ENCODE measurements at places on chromosomes 6 and 20.

GRCh38 chr6:147023148-147023547 lies 181.1 kb upstream of the STXBP5 start:
- no peak for DNase-seq

DNA sequence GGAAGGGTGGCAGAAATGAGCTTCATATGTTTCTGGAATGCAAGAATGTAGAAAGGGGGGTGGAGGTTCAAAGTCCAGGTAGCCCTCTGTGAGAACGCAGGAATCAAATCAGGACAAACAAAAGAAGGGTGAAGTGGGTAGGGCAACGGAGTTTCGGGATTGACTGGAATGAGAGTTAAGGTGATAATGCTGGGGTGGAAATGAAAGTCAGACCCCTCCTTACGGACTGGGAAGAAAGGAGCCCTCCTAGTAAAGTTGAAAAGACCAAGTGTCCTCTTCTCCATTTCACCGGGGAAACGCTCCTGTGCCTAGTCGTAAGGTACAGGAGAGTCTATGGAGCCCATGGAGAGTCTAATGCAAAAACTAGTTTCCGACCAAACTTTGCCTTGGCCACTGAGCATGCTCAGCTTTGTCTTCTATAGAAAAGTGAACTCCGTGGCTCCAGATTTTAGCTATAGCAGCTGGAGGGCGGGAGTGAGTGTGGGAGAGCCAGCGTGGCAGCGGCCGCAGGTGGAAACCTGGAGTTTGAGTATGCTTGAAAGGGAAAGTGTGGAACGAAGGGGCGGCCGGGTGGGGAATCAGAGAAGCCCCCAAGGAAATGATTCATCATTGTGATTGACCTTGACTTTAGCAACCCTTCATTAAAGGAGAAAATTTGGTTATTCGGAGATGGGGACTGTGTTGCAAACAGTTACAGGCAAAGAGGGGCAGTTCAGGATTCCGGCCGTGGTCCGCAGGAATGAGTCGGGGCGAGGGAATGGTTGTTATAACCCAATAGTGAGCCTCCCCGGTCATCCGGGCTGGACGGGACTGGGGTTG lies 1.3 kb upstream of the LRRC1 start:
- peak; percentile 46 for DNase-seq

GRCh38 chr20:1720845-1721475 lies 63.4 kb upstream of the SIRPG start:
- no peak for DNase-seq

DNA sequence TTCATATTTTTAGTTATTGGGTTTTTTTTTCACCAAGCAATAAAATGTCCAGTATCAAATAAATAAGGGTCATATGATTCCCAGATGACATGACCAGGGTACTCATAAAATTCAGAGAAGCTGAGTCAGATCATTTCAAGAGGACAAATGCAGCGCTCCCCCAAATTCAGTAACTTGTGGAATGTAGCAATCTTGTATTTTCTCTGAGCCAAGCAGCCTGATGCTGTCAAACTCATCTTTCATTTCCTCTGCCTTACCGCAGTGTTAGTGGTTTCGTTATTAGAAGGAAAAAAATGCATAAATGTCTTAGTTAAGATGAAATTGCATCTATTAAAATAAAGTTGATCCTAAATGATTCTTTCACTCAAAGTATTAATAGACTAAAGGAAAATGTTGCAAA lies 57.8 kb upstream of the EDN1 start:
- no peak for DNase-seq

DNA sequence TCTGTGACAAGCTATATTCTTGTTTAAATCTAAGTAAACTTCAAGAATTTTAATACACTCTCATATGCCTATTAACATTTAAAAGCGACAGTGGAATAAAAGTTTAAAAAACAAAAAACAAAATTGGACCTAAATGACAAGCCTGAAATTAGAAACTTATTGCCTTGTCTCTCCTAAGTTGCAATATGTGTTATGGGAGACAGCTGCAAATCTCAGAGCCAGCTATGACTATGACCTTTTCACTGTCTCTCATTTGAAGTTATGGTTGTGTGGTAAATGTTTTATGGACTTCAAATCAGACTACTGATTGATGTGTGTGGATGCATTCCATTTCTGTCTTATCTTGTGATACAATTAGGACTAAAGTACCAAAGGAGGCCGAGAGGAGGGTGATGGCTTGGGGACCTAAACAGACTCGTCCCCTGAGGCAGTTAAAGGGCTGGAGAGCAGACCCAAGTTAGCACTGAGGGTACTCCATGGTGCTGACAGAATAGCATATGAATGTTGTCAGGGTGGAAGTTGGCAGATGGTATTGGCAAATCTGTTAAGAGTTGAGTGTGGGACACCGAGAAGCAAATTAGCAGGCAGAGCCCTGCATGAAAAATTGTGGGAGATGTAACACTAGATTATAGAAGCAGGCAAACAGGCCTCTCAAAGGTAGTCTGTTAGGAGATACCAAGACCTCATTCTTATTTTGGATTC lies 930.1 kb upstream of the MAN1A1 start:
- no peak for DNase-seq

DNA sequence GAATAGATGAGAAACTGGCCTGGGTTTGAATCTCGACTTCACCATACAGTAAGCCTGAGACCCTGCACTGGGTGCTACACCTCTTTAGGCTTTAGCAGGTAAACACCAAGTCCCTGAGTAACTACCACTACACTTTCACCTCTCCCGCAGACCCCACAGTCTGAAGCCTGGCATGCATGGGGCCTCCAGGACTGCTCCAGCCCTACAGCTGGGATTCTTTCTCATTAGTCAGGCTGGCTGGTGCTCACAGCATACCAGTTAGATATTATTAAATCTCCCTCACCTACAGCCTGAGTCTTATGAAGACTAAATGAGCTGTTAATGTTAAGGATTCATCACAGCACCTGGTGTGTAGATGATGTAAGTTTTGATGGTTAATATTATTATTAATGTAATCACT lies 388.7 kb downstream of the ARHGAP18 start:
- no peak for DNase-seq

GRCh38 chr20:58407201-58407873 lies 18.3 kb downstream of the VAPB start:
- DNase-seq, result no peak

DNA sequence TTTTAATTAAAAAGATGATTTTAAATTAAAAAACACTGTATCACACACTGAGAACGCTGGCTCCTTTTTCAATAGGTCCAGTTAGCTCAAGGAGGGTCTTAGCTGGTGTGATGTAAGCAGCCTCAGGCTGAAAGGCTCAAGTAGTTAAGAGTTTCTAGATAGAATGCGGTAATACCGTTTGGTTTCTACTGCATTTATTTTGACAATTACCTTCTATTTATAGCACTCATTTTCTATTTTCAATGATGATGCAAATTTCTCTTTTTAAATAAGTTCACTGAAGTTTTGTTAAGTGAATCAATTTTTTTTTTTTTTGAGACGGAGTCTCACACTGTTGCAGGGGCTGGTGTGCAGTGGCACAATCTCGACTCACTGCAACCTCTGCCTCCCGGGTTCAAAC lies 87.1 kb downstream of the PREX1 start:
- DNase-seq, result no peak

DNA sequence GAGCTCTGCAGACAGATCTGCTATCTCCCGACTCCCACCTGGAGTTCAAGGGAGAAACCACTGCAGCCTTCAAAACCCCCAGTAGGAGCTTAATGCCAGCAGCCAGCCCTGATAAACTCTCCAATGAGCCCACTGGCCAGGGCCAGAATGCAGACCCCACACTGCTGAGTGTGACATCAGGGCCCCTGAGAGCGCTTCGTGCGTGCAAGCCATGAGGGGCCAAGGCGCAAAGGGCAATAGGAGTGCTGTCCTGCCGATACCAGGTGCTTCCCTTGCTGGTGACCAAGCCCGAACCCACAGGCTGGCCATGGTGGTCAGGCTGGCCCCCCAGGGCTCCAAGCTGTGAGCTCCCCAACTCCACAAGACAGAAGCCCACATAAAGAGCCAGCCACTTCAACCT lies 33.2 kb upstream of the CST7 start:
- DNase-seq, result no peak

- DNase-seq, result no peak
Observed at GRCh38 chr6:158039178-158039557, 57.5 kb downstream of the SYNJ2 start.

DNA sequence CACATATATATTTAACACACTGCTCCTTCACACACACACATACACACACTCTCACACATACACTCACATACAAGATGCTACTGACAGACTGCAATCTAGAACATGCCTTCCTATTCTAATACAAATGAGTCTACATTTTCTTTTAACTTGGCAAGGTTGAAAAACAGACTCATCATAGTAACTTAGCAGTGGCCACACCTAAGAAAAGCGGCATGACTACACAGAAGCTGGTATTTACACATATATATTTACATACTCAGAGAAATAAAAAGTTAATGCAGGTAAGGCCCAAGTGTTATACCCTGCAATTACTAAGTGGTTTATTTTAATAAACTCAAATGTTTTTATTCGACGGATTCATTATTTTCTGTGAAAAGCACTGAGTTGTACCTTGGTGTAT lies 209.3 kb downstream of the FOXC1 start:
- DNase-seq, result no peak

- DNase-seq, result no peak
Observed at GRCh38 chr6:69489970-69490369, 306.8 kb downstream of the LMBRD1 start.

DNA sequence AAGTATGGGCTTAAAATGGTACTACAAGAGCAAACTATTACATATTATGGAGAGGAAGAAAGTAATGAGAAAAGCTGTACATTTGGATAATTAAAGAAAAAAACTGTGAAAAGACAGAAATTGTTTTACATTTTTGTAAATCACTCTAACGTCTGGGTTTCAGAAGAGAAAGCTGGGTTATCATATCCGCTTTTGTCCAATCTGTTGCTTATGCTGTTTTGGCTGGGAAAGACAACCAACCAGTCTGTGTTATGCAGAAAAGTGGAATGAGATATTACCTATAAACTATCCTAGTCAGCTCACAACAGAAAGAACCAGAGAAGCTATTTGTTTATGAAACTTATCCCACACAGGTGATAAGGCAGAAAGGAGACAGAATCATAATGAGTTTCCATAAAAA lies 32.4 kb downstream of the REV3L start:
- no peak for DNase-seq

- no peak for DNase-seq
Observed at GRCh38 chr6:156857573-156857972, 80.4 kb downstream of the ARID1B start.

GRCh38 chr6:113281431-113281830 lies 575.7 kb upstream of the MARCKS start:
- no peak for DNase-seq

- DNase-seq, result no peak
Observed at GRCh38 chr6:169495601-169496000, 206.2 kb downstream of the WDR27 start.

GRCh38 chr20:10660661-10661060 lies 13.1 kb downstream of the JAG1 start:
- DNase-seq, result no peak

GRCh38 chr6:44216677-44217331 lies at the start of gene MYMX:
Gene MYMX (plus strand): TSS chr6:44216926. CDS start chr6:44217472, 546 bp downstream.
- peak; percentile 43 for DNase-seq

DNA sequence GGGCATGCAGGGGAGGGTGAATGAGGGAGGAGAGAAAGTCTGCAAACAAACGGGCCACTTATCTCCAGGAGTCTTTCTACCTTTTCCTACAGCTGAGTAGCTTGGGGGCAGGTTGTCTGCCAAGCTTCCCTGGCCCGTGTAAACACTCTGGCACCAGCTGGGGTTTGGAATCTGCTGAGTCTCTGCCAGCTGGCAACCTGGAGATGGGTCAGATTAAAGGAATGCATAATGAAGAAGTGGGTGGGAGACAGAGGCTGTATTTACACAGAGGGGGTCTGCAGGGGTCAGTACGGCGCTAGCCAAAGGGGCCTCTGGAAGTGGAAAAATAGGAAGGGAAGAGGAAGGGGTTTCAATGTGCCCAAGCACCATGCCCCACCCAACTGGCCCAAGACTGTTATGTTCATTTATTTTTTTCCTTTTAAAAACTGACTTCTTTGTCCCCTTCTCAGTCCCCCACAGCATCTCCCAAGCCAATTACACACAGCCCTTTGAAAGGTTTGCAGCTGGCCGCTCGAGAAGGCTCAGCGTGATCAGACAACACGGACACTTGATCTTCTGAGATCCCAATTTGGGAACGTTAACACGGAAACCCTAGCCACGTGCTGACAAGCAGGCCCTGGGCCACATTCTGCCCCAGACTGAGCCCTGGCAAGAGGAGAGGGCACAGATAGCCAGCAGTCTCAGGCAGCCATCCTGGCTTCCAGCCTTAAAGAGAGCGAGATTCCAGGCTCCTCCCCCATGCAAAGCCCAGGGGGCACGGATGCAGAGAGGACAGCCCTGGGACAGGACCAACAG lies 25.2 kb downstream of the TRAM2 start:
- peak; percentile 33 for DNase-seq

- no peak for DNase-seq
Observed at GRCh38 chr6:6820641-6821238, 232.2 kb downstream of the LY86 start.

GRCh38 chr6:72580281-72580940 lies 41.5 kb upstream of the KCNQ5 start:
- DNase-seq, result no peak

- DNase-seq, result no peak
Observed at GRCh38 chr20:45617591-45617990, 11.9 kb upstream of the WFDC10A start.

GRCh38 chr6:166853371-166854325 lies 102.7 kb downstream of the RNASET2 start:
- no peak for DNase-seq

DNA sequence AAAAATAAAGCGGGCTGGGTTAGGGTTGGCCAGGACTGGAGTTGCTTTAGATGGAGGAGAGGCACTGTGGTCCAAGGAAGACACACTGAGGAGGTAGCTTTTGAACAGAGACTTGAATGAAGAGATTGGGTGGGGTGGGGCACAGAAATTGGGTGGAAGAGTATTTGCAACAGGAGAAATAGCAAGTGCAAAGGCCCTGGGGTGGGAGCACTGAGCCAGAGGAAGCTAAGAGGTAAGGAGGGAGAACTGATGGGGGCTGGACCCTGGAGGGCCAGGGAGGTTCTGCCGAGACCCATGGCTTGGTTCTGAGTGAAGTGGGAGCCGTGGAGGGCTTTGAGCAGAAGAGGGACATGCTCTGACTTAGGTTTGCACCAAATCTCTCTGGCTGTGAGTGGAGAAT lies 45.4 kb downstream of the KCNB1 start:
- DNase-seq, result no peak

GRCh38 chr20:5863040-5863833 lies 87.1 kb downstream of the TRMT6 start:
- DNase-seq, result no peak
